Bone marrow (tissue), 2 donors: ENCODE measurements at places on chromosomes 1 and 21.

DNA sequence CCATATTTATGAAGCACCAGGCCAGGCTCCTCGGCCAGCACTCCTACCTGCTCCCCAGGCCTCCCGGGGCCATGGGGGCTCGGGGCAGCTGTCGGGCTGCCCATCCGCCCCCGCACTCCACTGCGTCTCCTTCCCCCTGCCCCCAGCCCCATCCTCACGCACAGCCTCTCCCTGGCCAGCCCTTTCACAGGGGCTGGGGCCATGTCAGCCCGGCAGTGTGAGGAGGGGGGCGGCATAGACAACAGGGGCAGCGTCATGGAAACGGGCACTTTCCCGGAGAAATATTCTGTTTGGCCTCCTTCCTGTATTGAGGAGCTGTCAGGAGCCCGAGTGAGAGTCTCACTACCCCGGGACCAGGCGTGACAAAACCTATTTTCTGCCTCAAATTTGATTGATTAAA lies 87.3 kb downstream of the CASZ1 start:
- DNase-seq = no peak

DNA sequence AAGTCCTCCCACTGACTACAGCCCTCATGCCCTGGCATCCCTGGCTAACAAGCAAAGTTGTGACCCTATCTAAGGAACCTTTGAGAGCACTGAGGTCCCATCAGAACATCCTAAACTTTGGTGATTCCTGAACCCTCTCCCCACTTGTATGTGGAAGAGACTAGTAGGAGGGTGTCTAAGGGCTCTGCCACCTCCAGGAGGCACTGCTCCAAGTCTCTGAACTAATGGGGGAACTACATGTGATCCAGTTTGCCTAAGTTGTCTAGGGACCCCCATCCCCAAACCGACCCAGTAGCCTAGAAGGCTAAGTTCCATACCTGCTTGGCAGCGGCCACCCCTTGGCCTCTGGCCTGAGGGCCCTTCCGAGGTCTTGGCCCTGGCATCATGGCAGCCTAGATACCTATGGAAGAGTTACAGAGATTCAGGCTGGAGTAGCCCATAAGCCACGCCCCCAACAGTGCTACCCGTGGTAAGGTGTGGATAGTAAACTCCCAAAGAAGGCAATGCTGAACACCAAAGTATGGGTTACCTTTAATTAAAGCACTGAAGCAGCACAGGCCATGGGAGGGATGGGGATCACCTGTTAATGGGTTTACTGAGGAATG lies 1.7 kb downstream of the CC2D1B start:
- no peak for DNase-seq

- DNase-seq = no peak
These were observed 15.7 kb upstream of the NRIP1 start for GRCh38 chr21:15080526-15080925.

DNA sequence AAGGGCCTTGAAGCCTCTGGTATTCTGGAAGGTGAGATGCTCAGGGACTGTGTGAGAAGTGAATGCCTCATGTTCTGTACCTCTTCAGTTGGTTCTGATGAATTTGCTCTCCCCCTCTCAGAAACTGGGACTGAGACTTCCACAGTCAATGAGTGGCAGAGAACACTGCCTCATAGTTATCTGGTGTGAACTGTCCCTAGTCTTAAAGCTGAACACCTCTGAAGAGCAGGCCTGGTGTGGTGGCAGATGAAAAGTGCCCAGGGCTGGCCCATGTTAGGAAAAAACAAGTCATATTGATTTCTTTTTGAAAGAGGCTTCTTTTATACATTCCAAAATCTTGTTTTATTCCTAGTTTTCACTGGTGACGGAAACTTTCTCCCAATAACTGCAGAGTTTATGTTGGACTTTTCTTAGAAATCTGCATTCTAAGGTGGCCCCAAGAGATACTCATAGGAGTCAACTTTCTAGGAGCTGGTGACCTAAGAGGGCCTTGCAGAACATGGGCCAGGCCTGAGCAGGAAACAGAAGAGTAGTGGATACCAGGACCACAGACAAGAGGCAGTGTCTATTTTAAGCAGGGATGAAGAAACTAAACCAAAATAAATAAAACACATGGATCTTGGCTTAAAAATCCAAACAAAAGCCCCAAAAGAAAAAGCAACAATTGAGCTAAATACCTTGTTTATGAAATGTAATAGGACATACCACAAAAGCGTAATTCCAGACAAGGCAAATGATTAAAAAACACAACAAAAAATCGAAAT lies 19.5 kb downstream of the DUSP10 start:
- no peak for DNase-seq

GRCh38 chr21:13937236-13937635 lies 273.5 kb downstream of the LIPI start:
- DNase-seq = no peak

DNA sequence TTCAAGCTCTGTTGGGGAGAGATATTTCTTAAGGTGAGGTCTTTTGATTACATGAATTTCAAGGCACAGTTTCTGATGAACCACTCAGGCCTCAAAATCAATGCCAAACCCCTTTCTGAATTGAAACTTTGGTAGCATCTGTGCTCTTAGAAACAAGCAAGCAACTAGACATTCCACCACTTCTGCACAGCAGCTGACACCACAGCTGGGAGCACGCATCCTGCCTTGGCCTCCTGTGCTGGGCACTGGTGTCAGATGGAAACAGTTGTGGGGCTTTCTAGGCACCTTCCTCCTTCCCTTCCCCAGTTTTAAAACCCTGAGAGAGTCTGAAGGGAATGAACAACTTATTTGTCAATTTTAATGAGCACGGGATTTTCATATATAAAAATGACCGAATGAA lies 360.2 kb downstream of the ADGRL2 start:
- DNase-seq = no peak

GRCh38 chr1:82346141-82346540 lies 545.4 kb downstream of the ADGRL2 start:
- DNase-seq = no peak
